GM13976 (cell line): ENCODE measurements at places on chromosomes 3 and 15.

GRCh38 chr3:149828390-149828789 lies 15.4 kb downstream of the RNF13 start:
- DNase-seq = no peak

DNA sequence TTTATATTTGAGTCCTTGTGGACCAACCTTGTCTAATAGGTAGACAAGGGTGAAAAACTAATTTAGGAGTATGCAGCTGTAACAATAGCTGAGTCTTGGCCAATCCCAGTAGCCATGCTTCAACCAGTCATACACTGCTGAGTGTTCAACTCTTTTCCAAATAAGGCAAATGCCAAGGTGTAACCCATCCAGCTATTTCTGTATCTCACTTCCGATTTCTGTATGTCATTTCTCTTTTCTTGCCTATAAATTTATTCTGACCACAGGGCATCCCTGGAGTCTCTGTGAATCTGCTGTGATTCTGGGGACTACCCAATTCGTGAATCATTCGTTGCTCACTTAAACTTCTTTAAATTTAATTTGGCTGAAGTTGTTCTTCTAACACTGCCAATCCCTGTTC lies 93.2 kb downstream of the MAGI1 start:
- DNase-seq = no peak

GRCh38 chr3:38454178-38454883 lies 641 bp downstream of the ACVR2B start:
- peak; percentile 74 for DNase-seq

DNA sequence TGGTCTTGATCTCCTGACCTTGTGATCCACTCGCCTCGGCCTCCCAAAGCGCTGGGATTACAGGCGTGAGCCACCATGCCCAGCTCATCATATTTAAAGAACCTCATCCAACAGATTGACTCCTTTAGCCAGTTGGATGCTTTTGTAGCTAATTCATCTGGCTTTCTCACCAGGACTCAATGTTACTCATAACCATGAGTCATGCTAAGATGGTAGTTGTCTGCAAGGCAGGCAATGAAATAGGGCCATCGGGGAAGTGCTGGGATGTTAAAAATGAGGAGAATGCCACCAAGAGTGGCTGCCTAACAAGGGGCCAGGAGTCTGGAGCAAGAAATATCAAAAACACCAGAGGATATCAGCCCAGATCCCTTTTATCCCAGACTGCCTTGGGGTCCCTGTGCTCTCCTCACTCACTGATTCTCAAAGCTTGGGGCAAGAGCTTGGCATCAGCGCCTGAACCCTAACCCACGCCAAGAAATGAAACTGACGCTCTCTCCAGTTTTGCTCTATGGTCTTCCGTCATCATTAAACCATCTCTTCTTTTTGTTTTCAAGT lies 7.4 kb upstream of the PCOLCE2 start:
- no peak for DNase-seq

GRCh38 chr15:68055224-68055705 lies 1.1 kb downstream of the PIAS1 start:
- peak; percentile 76 for DNase-seq

GRCh38 chr3:196996454-196997265 lies 28.0 kb upstream of the PIGZ start:
- no peak for DNase-seq

- no peak for DNase-seq
These were observed 8.3 kb downstream of the PLD1 start for GRCh38 chr3:171801738-171802589.

- no peak for DNase-seq
These were observed 10.0 kb downstream of the GATA2 start for GRCh38 chr3:128482666-128483656.

DNA sequence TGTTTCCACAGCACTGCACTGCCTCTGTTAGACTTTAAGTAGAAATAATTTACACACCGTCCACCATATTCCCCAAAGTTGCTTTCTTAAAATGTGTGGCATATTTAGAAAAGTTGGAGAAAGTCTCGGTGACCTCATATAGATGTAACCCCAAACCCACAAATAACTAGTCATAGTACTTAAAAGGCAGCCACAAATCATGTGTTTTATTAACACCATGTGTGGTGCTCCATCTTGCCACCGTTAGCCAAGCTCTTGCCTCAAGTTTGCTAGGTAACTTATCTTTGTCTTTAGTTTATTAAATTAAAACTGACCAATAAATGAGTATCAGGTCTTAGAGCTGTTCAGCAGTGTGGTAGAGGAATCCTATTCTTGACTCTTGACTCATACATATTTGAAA lies 257.9 kb downstream of the UBE2E2 start:
- DNase-seq = no peak

DNA sequence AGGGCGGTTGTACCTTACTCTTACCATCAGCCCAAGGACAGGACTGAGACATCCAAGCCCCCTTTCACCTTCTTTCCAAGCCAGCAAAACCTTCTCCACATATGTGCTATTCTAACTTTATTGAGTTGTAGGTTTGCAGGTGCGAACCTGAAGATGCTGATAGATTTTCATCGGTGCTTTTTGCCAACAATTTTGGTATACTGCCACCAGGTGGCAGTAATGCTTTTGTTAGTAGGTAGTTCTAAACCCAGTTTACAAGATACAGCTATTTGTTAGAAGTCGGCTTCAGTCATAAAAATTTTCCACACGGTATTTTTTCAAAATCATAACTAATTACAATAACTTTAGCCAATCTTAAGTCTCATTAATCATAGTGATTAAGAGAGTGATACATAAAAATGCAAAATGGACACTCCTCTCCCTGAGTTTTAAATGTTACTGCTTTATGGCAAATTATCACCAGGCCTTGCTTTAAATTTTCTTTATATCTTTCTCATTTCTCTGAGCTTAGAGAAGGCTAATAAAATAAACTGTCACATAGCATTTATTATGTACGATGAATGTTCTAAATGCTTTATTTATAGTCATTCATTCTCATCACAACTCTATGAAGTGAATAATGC lies 636 bp downstream of the TBC1D21 start:
- peak; percentile 58 for DNase-seq

GRCh38 chr15:48794697-48795134 lies 16.2 kb downstream of the CEP152 start:
- DNase-seq = peak; percentile 59

- DNase-seq = no peak
These were observed 12.5 kb downstream of the P2RY14 start for GRCh38 chr3:151265866-151266265.
